ENCODE measurements at places on chromosomes 7 and 10. TPM values are rescaled to one million over a fixed set of nuclear protein-coding genes. Genes with fewer than 3 reads are reported as not detected.
A peak's percentile ranks its signal among the peaks of the same experiment; 100 is the strongest.

DNA sequence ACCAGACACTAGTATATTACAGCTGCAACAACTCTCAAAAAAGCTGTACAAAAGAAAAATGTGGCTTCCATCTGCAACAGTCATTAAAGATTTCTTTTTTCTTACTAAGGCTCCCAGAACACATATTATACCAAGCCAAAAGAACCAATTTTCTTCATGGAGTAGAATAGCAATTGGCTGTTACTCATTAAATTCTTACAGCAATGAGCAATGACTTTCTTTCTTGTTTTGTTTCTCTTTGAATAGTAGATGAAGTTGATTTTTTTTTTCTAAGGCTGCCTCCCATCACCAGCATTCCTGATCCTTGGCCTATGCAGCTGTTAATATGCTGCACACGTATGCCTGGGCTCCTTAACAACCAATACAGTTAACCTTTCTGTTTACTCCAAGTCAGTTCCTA, 36.6 kb upstream of the SPOCK2 start:
- peak; percentile 19 for DNase-seq

DNA sequence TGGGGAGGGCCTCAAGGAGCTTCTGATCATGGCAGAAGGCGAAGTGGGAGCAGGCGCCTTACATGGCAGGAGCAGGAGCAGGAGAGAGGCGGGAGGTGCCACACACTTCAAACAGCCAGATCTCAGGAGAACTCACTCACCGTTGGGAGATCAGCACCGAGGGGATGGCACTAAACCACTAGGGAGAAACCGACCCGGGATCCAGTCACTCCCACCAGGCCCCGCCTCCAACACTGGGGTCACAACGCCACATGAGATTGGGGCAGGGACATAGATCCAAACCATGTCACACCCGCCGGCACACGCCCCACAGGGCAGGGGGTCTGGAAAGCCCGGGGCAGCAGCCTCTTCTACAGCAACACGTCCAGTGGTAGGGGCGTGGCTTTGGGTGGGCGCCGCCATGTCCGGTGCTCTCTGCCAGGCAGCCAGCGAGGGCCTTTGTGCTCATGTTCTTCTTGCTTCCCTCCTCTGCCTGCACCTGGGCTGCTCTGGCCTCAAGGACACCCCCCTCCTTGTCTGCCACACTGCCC, 233.8 kb upstream of the SHH start:
- no peak for DNase-seq

TMEM254 gene
- total RNA-seq: 23.9 TPM

GRCh38 chr7:77438131-77438530, 22.0 kb upstream of the GSAP start:
- no peak for DNase-seq

- no peak for DNase-seq
Measured at GRCh38 chr7:20116869-20117268, 100.3 kb downstream of the MACC1 start.

DNA sequence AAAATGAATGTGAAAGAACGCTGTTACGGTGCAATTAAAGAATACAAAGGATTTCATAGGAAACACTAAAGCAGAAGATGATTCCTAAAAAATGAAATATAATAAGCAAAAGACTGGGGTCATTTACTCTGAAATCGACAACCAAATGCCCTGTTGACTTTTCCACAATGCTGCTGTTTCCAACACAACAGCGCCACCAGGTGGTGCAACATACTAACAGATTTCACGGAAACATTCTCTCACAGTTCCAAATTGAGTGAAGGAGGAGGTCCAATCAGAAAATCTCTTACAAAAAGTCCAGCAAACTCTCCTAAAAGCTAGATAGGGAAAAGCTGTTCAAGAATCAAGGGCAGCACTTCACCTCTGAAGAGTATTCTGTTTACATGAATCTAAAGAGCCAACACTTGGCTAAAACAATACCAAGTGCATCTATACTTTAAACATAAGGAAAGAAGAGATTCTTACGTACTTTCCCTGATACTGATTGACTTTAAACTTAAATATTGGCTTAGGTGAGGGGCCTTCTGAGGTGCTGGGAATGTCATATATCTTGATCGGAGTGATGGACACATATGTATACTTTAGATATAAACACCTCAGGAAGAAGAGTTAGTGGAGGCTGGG, 55.9 kb downstream of the UPF2 start:
- peak; percentile 39 for DNase-seq

GRCh38 chr10:110498982-110499795, 1.5 kb downstream of the DUSP5 start:
- no peak for DNase-seq

PNLIPRP1 gene
- not detected for total RNA-seq

C10orf53 gene
- not detected for total RNA-seq

DNA sequence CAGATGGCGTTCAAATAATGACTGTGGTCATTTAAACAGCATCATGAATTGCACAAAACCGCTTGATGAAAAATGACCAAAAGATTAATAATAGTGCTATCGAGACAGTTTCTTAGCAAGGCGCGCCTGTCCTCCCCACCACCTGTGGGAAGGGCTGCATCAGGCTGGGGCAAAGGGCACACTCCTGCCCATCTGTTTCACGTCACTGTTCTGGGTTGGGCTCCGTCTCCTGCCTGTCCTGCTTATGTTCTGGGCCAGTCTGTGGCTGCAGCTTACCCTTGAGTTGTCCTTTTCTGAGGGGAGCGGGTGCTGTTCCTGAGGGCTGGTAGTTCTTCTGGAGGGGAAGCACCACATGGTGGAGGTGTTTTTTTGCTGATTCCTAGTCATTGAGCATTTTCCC, 13.3 kb downstream of the RBM17 start:
- DNase-seq: no peak

FEZF1 gene
- total RNA-seq: not detected

- no peak for DNase-seq
Measured at GRCh38 chr7:87210506-87210905, 9.0 kb downstream of the TMEM243 start.

LRRC72 gene
- total RNA-seq: not detected

GRCh38 chr10:43372765-43373361, 1.4 kb downstream of the FXYD4 start:
- DNase-seq: no peak

DNA sequence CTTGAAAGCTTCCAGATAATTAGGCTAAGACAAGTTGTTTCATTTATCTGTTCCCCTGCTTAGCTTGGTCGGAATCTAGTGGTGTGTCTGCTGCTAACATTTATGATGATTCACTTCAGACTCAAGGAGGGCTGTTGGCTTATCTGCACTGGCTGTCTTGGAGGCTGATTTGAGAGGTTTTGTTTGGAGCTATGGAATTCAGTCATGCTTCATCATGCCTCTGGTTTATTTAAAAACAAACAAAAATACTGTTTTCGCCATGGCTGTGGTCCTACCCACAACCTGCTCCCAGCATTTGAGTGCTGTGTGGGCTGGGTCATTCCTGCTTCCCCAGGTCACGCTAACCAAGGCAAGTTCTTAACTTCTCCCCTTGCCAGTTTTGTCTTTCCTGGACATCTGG, 11.7 kb upstream of the ARPC1B start:
- no peak for DNase-seq

- no peak for DNase-seq
Measured at GRCh38 chr10:72079356-72079755, 9.0 kb downstream of the SPOCK2 start.

GRCh38 chr10:80204677-80205476, 460 bp downstream of the ANXA11 start:
- no peak for DNase-seq

- no peak for DNase-seq
Measured at GRCh38 chr10:50550291-50550839, 73.4 kb downstream of the SGMS1 start.

RTKN2 gene
- 6.7 TPM for total RNA-seq

DNA sequence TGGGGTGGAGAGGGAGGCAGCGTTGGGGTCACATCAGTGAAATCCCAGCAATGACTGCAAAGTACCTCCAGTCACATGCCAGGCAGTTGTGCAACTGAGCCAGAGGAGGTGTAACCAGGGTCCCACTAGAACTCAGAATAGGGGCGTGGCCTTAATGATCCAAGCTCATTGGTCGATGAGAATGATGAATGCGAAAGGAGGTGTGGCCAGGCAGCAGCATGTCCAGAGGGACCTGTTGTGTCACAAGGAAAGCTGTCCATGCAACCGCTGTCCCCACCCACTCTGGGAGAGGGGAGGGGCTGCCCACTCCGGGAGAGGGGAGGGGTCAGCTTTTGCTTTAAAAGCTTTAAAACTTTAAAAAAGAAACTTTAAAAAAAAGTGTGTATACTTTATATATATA, 25.3 kb upstream of the MTPAP start:
- no peak for DNase-seq

DNA sequence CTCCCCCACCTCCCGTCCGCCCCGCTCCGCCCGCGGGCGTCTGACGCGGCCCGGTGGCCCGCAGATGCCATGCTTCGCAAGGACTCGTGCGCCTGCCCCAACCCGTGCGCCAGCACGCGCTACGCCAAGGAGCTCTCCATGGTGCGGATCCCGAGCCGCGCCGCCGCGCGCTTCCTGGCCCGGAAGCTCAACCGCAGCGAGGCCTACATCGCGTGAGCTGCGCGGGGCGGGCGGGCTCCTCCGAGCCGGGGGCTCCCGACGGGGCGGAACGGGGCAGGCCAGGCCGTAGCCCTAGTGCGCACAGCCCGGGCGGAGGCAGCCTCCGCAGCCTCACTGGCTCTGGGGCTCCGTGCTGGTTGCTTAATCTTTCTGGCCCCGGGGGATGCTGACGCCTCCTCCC, 2.8 kb downstream of the ASIC3 start:
- DNase-seq: no peak

VAX1 gene
- not detected for total RNA-seq

DNA sequence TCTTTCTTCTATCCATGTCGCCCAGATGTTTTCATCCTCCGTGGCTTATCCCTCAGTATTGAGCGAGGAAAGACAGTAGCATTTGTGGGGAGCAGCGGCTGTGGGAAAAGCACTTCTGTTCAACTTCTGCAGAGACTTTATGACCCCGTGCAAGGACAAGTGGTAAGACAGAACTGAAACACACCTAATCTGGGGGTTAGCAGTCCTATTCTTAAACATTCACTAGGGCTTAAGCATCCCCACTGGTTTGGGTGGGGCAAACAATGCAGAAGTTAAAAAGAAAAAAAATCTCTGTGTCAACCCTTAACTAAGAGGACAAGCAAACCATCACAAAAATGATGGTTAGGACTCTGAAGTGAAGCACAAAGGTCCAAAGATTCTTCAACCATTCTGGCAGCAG, 43.8 kb downstream of the SP8 start:
- DNase-seq: no peak

DNA sequence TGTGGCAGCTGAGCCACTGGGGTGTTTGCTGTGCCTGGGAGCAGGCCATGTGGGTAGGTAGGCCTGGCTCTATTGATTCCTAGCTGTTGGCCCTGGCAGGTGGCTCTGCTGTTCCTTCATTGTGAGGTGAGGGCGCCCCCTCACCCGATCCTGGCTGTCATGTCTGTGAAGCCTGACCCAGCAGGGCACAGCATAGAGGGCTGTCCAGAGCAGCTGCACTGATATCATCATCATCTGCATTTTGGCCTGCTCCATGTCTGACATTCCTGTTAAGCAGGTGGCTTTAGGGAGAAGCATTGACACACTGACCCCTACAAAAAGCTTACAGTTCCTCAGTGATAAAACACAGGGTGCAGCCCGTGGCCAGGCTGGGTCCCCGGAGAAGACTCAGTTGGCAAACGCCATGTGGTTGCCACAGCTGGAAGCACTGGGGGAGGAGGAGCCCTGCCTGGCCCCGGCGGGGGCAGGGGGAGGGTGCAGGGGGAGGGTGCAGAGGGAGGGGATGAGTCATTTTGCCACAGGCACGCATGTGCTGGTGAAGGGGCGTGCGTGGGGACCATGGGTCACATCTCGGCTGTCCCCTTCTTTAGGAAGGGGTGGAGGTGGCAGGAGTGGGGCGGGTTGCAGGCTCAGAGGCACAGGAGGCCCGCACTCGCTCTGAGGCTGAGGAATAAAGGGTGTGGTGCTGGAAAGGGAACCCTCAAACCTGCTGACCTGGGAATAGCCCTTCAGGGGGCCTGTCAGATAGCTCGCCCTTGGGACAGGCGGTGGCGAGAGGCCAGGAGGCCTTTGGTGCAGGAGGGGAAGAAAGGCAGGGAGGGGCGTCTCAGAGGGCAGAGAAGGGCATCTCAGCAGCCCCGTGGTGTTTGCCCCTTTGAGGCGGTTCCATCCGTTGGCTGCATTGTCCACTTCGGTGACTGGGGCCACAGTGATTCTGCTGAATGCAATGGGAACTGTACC, 31.6 kb downstream of the IKZF1 start:
- DNase-seq: no peak

HMX3 gene
- total RNA-seq: not detected

DNA sequence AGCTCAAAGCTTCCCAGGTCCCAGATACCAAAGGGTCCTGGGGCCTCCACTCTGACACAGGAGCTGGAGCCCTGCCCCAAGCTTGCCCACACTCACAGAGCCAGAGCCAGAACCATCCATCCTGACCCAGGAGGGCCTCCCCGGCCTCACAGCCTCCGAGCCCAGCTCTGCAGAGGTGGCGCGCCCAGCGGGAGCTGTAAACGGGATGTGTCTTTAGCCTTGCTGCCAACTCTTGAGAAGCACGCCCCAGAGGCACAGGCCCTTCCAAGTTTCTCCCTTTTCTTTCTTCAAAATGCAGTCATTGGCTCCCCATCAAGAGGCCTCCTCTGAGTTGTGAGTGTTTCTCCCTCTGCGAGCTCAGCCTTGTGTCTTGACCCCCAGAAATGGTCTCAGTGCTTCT, 75.0 kb downstream of the PDGFA start:
- DNase-seq: no peak

PDGFA gene
- 92.4 TPM for total RNA-seq

DEPP1 gene
- total RNA-seq: 19.8 TPM

- DNase-seq: no peak
Measured at GRCh38 chr10:35336084-35336831, at the start of gene CCNY. Gene CCNY, plus strand, starts transcription at chr10:35336509. Its CDS starts 545 bp downstream, at chr10:35337054.

ABCC2 gene
- 0.07 TPM for total RNA-seq

TMEM229A gene
- not detected for total RNA-seq

OPALIN gene
- total RNA-seq: not detected

GARIN1A gene
- total RNA-seq: 0.17 TPM

DNA sequence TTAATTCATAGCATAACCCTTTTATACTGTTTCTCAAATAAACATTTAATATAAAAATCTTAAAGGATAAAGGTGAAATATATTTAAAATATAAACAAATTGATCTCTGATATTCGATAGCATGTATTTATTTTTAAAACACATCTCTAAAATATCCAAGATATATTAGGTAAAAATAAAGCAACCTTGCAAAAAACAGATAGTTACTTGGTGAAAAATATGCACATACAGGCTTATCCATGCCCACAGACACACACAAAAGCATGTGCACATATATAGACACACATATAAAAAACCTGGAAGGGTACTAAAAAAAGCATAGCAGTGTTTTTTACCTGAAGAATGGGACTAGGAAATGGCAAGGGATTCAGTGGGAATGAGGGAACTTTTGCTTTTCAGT, 19.8 kb downstream of the POT1 start:
- no peak for DNase-seq

GRCh38 chr7:149624006-149624405, 126.4 kb upstream of the ZNF746 start:
- DNase-seq: no peak

PCLO gene
- 4.7 TPM for total RNA-seq
